Stimulated activated CD4-positive, alpha-beta T cell treated with anti-CD3 and anti-CD28 coated beads, Interleukin-15, amount 100 ng/mL, for 24 hours (primary cell): ENCODE measurements at places on chromosomes 3 and 15.

- DNase-seq: no peak
Observed at GRCh38 chr3:185332026-185332735, 30.8 kb upstream of the MAP3K13 start.

DNA sequence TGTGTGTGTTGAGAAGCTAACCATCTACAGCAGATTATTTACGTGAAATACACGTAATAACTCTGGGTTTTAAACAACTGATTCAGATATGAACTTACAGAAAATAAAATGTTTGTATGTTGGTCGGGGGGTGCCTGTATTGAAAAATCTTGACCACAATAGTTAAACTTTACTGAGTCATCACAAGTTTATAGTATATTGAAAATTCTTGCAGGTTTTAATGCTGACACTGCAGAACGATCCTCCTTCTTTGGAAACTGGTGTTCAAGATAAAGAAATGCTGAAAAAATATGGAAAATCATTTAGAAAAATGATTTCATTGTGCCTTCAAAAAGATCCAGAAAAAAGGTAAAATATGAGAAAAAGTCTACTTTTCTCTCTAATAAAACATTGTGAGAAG is 41.3 kb upstream of the SLC22A13 start:
- no peak for DNase-seq

DNA sequence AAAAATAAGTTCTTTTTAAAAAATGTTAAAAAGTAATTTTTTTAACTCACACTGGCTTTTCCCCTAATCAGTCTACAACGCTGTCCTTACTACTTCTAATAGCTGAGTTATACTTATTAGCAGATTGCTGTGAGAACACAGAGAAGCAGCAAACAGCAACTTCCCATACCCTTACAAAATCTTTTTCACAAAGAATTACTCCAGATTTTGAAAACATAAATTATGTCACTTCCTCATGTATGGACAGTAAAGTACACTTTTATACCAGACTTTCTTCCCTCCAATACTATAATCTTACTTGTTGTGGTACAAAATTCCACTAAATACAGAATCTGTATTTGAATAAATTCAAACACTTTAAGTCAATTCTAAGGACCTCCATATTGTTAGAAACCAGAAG is 2.1 kb downstream of the PHC3 start:
- no peak for DNase-seq

GRCh38 chr3:195916291-195916690 is 7.9 kb upstream of the TNK2 start:
- DNase-seq: no peak

GRCh38 chr3:172698631-172699030 is 12.2 kb downstream of the NCEH1 start:
- DNase-seq: no peak

- DNase-seq: no peak
Observed at GRCh38 chr15:62564886-62565633, 400.0 kb upstream of the C2CD4B start.

DNA sequence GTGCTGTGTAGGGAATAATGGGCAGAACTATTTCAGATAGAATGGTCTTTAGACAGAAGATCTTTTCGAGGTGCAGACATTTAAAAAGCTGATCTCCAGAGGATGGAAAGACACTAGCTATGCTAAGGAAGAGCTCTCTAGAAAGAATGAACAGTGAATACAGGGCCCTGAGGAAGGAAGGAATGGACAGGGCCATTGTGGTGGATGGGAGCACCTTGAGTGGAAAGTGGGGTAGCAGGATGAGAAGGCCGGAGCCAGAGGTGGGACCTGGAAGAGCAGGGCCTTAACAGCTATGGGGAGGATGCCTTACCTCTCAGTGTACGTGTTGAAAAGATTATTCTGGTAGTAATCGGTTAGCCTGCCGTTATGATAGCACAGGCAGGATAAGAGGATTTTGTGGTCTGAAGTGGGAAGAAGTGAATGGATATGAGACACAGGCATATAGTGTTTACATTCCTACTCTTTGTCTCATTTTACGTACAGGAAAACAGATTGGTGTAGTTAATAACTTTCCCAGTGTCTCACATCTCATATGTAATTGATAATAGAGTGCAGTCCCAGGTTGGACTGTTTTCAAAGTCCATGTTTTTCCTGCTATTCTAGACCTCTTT is 172.4 kb downstream of the KLHL25 start:
- no peak for DNase-seq
